ENCODE measurements at places on chromosomes 11 and 22.

GRCh38 chr11:45043755-45044475 lies 93.2 kb upstream of the TP53I11 start:
- no peak for DNase-seq

DNA sequence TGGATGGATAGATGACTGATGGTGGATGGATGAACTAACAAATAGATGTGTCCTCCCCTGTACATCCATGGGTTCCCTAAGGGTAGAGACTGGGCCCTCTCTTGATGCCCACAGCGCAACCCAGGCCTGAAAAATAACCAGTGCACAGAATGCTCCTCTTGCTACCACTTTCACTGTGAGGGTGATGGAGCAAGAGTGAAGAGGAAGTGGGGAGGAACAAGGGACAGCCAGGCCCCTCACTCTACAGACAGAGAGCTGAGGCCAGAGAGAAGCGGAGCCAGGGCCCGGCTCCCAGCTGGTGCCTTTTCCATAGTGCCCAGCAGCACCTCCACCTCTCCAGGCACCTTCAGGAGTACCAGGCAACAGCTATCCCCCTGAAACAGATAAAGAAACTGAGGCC lies 67.7 kb downstream of the THAP12 start:
- no peak for DNase-seq

- no peak for DNase-seq
Measured at GRCh38 chr22:27621486-27622070, 180.0 kb downstream of the MN1 start.

DNA sequence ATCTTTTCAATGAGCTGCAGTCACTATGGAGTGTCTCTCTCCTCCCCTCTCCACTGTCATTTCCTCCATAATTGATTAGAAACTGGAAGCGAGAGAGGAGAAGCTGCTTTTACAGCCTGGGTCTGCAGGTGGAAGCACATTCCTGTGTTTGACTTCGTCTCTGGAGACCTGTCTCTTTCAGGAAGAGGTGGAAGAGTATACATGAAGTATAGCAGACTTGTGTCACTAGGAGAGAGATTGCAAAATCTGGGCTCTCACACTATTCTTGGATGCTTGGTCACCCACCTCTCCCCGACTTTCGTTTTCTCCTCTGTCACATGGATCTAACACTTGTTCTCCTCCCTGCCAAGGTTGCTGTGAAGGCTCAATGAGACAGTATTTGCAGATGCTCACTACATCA lies 323.3 kb downstream of the NTM start:
- no peak for DNase-seq

DNA sequence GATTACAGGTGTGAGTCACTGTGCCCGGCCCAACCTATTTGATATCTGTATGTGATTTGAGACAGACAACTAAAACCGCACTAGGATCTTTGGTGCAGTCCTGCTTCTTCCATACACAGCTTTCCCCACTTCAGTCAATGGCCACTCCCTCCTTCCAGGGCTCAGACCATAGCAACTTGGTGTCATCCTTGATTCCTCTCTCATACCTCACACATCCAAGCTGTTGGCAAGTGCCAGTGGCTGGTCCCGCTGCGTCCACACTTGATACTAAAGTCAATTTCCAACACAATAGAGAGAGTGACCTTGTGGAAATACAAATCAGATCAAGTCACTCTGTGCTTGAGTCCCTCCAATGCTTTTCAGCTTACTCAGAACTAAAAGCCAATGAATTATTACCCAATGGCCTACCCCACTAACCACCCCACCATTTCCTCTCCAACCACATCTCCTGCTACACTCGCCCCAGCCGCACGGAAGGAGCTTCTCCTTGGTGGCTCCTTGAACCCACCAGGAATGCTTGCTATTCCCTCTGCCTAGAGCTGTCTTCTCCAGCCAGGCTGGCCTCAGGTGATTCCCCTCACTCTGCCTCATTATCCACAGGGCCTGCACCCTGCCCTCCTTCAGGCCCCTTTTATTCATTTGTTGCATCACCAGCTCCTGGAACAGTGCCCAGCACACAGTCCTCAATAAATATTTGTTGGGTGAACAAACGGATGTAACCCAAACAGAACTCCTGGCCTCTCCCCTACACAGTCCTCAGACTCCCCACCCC lies 12.9 kb downstream of the ABTB2 start:
- no peak for DNase-seq

DNA sequence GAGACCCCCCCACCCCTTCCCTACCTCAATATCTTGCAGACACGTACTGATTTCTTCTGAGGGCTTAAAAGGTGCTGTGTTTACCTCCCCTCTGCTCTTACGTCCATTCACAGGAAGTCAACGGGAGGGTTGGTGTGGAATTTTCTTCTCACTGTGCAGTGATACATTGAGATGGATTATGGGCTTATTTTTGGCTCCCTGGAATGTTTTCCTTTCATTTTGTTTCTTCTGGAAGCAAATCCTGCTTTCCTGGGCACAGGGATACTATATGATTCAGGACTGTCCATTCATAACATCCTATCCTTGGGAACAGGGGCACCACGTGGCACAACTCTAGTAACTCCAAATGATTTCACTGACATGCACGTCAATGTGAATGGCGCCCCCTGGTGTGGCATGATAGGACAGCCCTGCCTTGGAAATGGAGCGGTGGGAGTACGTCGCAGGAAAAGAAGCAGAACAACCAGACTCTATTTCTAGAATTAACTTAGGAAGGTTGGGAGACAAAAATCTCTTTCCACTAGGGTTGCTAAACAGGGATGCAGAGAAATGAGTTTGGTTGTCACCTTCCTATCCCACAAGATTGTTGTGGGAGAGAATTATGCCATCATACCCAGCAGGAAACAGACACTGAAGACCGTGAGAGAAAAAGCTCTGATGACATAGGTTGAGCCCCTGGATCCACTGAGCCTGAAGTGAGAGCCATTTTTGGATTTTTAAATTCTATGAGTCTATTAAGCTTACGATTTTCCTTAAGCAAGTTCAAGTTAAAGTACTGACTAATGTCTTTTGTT lies 146.5 kb upstream of the RAG2 start:
- DNase-seq, result peak; percentile 49

DNA sequence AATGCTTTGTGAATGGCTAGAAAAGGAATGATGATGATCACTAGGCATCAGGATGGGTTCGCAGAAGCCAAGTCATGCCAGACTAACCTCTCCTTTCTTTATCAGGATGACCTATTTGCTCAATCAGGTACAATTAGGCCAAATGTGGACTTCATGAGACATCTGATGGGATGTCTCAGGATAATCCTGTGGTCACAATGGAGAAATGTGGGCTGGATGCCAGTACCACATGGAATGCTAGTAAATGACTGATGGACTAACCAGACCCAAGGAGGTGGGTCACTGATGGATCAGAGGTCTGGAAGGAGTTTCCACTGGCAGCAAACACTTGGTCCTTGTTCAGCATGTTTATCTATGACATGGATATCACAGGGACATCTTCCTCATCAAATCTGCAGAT lies 94.8 kb upstream of the PHOX2A start:
- no peak for DNase-seq

DNA sequence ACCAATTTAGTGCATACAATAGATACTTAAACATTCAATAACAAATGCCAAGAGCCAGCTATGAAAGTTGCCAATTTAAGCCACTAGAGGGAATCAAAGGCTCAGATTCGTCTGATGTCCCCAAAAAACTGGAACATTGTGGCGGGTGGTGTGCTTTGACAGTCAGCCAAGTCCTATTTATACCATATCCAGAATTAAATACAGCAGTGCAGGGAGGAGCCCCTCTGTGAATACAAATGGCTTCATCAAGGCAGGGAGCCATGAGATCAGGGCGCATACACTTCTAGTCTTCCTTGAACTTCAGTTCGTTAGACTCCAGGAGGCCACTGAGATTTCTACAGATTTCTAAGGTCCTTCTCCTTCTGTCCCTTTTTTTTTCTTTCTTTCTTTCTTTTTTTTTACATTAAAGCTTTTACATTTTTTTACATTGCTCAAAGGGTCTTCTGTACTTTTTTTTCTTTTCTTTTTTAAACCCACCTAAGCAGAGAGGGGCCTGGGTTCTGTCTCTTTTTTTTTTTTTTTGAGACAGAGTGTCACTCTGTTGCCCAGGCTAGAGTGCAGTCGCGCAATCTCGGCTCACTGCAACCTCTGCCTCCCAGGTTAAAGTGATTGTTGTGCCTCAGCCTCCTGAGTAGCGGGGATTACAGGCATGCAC lies 41.5 kb upstream of the HSPA8 start:
- peak; percentile 80 for DNase-seq

DNA sequence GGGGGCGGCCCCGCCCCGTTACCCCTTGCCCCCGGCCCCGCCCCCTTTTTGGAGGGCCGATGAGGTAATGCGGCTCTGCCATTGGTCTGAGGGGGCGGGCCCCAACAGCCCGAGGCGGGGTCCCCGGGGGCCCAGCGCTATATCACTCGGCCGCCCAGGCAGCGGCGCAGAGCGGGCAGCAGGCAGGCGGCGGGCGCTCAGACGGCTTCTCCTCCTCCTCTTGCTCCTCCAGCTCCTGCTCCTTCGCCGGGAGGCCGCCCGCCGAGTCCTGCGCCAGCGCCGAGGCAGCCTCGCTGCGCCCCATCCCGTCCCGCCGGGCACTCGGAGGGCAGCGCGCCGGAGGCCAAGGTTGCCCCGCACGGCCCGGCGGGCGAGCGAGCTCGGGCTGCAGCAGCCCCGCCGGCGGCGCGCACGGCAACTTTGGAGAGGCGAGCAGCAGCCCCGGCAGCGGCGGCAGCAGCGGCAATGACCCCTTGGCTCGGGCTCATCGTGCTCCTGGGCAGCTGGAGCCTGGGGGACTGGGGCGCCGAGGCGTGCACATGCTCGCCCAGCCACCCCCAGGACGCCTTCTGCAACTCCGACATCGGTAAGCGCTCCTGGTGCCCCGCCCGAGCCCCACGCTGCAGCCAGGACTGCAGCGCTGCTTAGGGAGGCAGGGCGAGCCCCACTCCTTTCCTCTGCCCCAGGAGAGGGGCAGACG lies at the start of gene TIMP3:
Gene TIMP3, plus strand, starts transcription at position 169 of the 700 bp plus-strand sequence. Its CDS starts 297 bp downstream, at position 466.
- peak; percentile 82 for DNase-seq

DNA sequence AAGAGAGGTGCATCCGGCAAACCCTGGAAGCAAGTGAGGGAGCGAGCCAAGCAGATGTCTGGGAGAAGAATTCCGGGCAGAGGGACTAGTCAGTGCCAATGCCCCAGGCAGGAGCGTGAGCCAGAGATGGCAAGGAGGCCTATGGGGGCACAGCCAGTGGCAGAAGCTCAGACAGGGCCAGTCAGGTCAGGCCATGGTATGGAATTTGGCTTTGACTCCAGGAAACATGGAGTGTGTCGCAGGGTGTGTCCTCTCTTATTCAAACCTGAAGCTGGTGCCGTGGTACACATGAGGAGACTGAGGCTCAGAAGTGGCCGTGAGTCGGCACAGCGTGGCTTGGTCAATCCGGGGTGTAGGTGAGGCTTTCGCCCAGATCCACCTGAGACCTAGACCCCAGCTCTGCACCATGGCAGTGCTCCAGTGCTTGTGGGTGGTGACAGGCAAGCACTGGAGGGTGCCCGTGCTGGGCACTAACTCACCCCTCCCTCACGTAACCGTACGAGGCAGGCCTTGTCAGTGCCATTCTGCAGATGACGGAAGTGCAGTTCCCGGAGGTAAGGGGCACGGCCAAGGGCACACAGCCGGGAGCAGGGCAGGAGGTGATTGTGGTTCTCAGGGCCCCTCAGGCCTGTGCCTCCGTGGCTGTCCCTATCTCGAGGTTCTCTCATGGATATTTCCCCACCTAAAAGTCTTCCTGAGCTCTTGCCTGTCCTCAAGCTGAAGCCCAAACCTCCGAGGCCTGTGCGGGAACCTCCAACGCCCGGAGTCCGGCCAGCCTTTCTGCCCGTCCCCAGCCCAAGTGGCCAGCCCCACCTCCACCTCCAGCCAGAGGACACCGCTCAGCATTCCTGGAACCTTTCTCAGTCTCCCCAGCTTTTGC lies 10.6 kb upstream of the SPI1 start:
- no peak for DNase-seq

- no peak for DNase-seq
Measured at GRCh38 chr11:86288776-86289507, 13.1 kb upstream of the HIKESHI start.

DNA sequence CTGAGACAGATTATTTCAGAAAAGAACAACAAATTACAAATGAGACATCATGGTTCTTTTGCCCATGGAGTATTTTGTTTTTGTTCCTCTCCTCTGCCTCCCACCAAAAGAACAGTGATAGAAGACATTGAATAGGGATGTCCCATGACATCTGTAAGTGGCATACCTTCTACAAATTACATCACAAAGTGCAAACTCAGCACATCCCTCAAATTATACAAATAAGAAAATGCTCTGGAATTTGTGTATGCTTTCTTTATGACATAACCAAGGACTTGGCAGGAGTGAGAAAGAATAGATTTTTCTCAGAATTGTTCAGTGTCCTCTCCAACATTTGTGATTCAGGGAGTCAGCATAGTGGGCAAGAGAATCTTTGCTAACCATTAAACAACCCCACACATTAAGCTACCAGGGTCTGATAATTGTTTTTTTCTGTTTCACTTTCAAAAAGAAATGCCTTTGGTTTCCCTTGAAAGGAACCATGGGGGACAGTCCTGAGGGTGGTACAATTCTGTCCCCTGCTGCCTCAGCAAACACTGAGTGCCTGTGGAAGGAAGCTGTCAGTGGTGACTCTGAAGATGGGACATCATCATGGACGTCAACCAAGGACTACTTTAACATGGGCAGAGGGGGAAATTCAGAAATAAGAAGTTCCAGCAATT lies 430.3 kb downstream of the AASDHPPT start:
- DNase-seq, result no peak

DNA sequence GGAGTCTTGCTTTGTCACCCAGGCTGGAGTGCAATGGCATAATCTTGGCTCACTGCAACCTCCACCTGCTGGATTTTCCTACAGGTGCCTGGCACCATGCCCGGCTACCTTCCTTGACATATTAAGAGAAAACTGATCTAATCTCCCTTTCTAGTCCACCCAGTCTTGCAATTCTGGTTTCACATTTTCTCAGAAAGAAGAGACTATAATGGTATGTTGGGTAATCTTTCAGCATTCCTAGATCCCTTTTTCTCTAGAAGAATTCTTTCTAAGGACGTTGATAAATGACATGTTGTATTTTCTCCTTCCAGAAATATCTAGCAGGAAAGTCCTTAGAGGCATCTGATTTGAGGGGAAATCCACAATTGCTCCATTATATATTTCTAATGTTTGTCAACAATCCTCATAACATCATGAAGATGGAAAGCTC lies 10.4 kb upstream of the HSPA8 start:
- no peak for DNase-seq

GRCh38 chr11:67584205-67584880 lies 731 bp downstream of the GSTP1 start:
- peak; percentile 69 for DNase-seq

DNA sequence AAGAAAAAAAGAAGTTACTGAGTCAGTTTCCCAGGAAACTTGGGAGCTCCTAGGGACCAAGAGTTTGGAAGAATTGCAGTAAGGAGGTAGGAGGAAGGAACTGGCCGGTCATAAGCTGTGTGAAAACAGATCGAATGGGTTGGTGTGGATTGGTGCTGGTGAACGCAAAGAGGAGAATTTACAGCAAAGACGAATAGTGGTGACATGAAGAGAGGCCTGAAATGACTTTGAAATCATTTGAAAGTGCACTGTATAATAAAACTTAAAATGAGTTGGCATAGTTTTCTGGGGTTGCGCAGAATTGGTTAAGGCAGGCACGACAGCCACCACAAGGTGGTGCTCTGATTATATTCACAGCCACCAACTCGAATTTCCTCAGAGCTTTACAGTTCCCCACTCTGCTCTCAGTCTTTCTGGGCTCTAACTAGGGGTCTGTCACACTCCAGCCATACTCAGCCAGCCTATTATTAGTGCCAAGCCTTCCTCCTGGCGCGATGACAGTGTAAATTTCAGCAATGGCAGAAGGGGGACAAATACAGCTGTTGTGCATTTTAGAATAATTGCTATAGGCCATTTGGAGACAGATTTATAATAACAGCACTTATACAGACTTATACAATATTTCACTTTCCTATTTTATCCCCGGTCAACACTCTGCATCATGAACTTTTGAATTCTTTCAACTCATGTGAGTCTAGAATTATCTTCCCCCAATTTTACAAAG lies 8.3 kb upstream of the HTR3B start:
- peak; percentile 34 for DNase-seq

Data from muscle of arm (tissue), 14 donors.